ENCODE measurements at places on chromosomes 5 and 9.

- DNase-seq, result no peak
Measured at GRCh38 chr5:158758675-158759074, 341.0 kb downstream of the EBF1 start.

- DNase-seq, result no peak
Measured at GRCh38 chr9:7901621-7902020, 102.0 kb upstream of the DMAC1 start.

GRCh38 chr5:95760273-95761191 lies 29.4 kb downstream of the RHOBTB3 start:
- peak; percentile 66 for DNase-seq

- no peak for DNase-seq
Measured at GRCh38 chr9:19020886-19021455, 12.0 kb downstream of the SAXO1 start.

- no peak for DNase-seq
Measured at GRCh38 chr5:33832404-33833236, 59.2 kb downstream of the ADAMTS12 start.

DNA sequence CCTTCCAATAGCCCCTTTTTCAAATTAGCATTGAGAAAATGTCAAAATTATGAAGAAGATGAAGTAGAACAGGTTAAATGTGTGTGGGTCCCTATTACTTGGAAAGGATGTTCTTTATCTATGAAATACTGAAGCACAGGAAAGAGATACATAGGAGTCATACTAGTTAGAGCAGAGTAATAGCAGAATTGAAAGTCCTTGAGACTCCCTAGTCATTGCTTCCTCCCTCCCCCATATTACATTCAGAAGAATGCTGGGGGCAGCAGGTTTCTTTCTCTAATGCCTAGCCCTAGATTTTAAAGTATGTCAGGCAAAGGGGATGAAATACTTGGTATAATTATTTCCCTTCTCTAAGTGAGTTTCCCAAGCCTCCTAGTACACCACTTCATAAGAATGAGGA lies 4.4 kb downstream of the ZCCHC9 start:
- DNase-seq, result no peak

DNA sequence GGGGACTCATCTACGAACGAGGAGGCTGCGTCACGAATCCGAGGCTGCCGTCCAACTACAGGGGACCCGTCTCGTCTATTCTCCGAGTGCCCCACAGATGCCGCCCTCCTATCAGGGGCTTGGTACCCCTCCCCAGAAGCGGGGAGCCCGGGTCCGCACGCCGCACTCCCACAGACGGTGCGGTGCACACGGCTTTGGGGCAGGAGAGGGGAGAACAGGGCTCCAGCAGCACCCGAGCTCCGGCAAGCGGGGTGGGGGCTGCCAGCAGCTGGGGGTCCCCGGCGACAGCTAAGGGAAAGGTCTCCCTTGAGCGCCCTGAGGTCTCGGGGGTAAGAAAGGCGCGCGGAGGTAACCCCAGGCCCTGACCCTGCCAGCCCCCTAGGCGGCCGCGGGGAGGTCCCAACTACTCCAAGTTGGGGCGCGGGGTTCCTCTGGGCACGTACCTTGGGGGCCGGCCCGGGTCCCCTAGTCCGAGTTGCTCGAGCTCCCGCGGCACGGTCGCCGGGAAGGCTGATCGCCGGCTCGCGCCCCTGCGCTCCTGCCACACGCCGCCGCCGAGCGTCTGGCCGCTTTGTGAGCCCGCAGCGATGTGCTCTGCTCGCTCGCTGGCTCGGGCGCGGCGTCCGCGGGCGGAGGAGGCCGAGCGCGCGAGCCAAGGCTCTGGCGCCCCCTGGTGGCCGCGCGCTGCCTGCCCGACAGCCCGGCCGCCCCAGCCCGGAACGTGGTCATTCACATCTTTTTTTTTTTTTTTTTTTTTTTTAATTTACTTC lies at the start of gene SPOCK1:
TSS of gene SPOCK1 (minus strand) at position 591 of the 770 bp plus-strand sequence.
- DNase-seq, result peak; percentile 64

DNA sequence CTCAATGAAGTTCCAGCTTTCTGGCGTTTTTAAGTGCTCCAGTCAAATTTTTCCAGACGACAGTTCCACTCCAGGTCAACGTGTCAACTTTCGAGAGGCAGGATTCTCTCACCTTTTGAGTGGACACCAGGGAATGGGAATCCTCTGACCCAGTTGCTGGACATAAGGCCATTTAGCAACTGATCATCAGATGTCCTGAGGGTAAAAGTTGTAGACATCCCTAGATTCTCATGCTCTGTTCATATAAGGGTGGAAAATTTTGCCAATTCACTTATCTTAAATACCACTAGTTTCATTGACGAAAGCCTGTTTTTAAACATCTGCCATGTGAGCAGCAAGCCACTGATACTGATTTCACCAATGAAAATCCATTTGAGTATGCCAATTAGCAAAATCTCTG lies 275.5 kb downstream of the MAST4 start:
- no peak for DNase-seq

DNA sequence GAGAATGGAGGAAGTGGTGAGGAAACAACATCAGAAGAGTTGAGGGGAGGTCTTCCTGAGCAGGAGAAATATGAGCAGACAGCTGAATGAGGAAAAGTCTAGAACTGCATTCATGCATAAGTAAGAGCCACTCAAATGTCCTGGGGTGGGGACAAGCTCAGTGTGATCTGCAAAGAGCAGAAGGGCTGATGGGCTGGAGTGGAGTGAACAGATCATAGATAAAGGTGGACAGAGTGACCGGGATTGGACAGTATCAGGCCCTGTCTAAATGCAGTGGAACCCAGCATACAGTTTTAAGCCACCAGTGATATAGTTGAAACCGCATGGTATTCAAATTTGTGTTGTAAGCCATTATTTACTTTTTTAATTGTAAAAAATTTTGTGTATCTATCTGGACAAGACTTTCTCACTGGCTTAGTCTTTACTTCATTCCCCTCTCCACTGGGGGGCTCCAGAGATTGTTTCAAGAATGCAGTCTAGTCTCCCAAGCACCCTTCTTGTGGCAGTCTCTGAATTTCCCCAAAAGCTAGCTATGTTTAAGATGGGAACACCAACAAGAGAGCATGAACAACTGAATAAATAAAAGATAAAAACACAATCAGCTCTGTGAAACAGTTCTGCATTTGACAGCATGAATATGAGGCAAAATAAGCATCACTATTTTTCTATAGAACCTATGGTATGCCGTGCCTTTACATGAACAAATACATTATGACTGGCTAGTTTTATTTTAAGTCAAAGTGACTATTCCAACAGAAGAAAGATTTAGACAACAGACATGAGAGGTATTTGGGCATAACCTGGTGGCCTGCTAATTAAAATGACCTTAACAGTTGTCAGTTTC lies 10.7 kb upstream of the STK32A start:
- DNase-seq, result peak; percentile 52

GRCh38 chr9:18319918-18320445 lies 154.0 kb upstream of the ADAMTSL1 start:
- DNase-seq, result no peak

GRCh38 chr9:128099932-128100491 lies 27.5 kb downstream of the PTGES2 start:
- no peak for DNase-seq

GRCh38 chr5:174310243-174310642 lies 264.7 kb downstream of the NSG2 start:
- DNase-seq, result no peak

DNA sequence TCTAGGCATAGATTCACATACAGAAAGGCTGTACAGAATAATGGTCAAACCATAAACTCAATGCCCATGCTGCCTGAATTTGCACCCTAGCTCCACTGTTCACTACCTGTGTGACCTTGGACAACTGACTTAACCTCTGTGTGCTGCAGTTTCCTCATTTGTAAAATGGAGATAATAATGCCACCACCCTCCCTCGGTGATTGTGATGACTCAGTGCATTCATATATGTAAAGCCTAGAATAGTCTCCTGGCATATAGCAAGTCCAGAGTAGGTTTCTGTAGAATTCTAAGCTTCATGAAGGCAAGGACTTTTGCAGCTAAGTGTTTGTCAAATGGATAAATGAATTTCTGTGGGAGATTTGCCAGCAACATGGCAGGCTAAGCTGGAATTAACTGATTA lies 297.8 kb upstream of the NR4A3 start:
- DNase-seq, result no peak

GRCh38 chr5:44900273-44900954 lies 91.7 kb downstream of the MRPS30 start:
- no peak for DNase-seq

- no peak for DNase-seq
Measured at GRCh38 chr9:128684325-128685199, 4.5 kb upstream of the SET start.

DNA sequence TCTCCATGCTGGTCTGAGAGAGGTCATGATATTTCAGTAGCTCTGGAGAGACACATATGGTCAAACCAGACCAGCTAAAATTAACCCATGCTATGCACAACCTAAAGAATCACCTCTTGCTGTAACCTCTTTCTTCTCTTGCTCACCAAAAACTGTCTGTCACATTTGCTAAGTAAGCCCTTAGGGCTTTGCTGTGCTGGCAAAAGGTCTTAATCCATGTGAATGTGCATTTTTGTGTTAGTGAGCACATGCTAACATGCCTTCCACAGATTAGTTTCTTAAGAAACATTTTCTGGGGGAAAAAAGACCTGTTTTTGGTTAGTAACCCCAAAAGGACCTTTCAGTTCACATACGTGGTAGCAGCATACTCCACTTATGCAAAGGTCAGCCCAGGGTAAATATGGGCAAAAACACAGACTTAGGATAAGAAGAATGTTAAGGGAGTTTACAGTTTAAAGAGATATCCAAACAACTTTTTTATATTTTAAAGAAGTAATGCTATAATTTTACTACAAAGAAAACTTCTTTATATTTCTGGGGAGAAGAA lies 124.2 kb upstream of the CCDC152 start:
- DNase-seq, result no peak

DNA sequence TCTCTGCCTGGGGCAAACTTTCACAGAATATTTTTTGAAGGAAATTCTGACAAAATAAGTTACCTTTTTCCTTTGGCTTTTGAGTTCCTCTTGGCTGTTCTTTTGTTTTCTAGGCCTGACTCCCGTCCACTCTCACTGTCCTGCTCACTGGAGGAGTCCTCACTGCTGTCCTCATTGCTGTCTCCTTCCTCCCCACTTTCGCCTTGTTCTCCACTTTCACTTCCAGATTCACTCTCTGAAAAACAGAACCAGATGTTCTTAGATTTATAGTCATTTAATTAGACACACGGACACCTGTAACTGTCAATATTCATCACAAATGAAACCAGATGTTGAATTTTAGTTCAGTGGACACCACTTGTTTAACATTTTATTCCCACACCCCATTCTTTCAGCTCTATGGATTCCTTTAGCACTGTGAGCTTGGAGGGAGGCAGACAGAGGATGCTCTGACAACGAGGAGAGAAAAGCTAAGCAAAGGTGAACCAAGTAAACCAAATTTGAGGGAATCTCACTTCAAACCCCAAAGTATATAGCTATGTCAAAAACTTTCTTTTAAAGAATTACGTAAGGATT lies 180.7 kb downstream of the AP3B1 start:
- DNase-seq, result no peak

- DNase-seq, result no peak
Measured at GRCh38 chr5:112636751-112637150, 100.9 kb upstream of the APC start.

DNA sequence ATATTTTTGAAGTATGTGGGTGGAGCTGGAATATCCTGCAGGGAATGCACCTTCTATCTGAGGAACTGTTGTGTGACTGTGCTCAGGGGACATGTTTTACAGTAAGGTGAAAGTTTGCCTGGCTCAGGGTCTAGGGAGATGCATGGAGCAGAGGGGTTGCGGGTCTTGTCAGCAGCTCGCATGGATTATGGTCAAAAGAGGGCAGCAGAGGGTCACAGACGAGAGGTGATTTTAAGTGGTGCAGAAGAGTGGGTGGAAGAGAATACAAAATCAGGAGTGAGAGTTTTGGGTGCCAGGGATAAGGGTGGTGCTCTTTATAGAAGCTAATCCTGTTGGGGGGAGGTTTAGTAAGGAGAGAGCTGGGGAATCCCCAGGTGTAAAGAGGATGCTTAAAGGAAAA lies 53.5 kb upstream of the GRIN3A start:
- DNase-seq, result no peak

GRCh38 chr5:141135718-141136266 lies 786 bp downstream of the PCDHB5 start:
- no peak for DNase-seq

DNA sequence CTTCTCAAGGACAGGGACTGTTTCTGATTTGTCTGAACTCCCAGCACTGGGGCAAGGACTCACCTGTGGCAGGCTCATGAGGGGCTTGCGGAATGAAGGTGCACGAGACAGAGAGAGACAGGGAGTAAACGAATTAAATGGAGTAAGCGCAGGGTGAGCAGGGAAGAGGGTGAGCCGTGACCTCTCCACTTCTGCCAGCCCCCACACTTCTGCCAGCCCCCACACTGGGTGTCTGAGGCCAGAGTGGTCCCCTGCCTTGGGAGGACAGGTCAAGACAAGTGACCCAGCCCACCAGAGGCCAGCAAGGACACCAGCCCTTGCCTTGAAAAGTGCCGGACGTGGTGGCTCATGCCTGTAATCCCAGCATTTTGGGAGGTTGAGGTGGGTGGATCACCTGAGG lies 37.2 kb downstream of the DAB2IP start:
- no peak for DNase-seq
